Renal pelvis (tissue), 12 donors: ENCODE measurements at places on chromosomes 7 and 10. TPM values are rescaled to one million over a fixed set of nuclear protein-coding genes. Genes with fewer than 3 reads are reported as not detected.

BHLHA15 gene
- polyA plus RNA-seq = 0.16 TPM

SFXN2 gene
- polyA plus RNA-seq = 80.0 TPM

RALA gene
- polyA plus RNA-seq = 65.1 TPM

MYH16 gene
- 0.31 TPM for polyA plus RNA-seq

FBXL13 gene
- 3.5 TPM for polyA plus RNA-seq

IDI2 gene
- not detected for polyA plus RNA-seq

CSGALNACT2 gene
- polyA plus RNA-seq = 21.3 TPM

- no peak for DNase-seq
Measured at GRCh38 chr7:69434398-69434815, 163.9 kb upstream of the AUTS2 start.

- no peak for DNase-seq
Measured at GRCh38 chr7:139068544-139069399, 32.9 kb upstream of the ZC3HAV1L start.

- DNase-seq = no peak
Measured at GRCh38 chr10:113897693-113898618, 43.5 kb downstream of the NHLRC2 start.

- DNase-seq = no peak
Measured at GRCh38 chr10:88793712-88794299, 8.7 kb upstream of the LIPM start.

GRCh38 chr7:30302656-30303311 lies 18.4 kb downstream of the ZNRF2 start:
- DNase-seq = no peak

DNA sequence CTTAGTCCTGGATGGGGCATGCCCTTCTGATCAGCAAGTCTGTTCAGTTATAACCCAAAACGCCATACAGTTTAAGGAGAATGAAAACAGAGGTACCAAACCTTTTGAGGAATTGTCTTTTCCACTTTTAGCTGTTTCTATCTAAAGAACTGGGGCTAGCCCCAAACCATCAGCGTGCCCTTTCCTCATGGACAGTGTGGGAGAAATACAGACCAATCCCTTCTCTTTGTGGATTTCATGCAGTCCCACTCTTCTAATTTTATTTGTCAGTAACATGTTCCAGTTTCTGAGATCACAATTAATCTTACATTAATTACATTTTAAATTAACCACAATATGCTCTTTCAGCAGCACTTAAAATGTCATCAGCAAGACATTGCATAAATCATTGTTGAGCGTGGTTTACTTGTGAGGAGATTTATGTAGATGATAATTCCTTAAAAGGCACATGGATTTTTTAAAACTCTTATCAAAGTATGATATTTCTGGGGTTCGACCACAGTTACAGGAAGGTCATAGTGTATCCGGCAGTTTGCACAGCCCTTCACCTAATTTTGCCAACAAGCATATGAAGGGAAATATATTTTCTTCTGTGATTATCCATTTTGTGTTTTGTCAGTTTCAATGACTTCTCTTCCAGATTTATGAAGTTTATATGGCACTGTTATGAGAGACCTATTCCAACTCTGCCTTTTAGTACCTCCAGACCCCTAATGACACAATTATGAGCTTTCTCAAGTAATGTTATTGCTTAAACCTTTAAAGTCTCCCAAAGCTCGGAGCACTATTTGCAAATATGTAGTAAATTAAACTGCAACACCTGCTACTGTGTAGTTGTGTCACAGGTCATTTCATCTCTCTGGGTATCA lies 868.4 kb upstream of the C7orf33 start:
- DNase-seq = no peak

DNA sequence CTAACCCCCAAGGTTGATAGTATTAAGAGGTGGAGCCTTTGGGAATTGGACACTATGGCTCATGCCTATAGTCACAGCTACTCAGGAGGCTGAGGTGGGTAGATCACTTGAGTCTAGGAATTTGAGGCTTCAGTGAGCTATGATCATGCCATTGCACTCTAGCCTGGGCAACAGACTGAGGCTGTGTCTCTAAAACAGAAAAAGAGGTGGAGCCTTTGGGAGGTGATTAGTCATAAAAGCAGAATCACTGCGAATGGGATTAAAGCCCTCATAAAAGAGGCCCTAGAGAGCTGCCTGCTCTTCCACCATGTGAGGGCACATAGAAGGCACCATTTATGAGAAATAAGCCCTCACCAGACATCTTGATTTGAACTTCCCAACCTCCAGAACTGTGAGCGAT lies 81.9 kb downstream of the SKAP2 start:
- DNase-seq = no peak

GRCh38 chr7:105690325-105690945 lies 109.1 kb upstream of the EFCAB10 start:
- no peak for DNase-seq

DNA sequence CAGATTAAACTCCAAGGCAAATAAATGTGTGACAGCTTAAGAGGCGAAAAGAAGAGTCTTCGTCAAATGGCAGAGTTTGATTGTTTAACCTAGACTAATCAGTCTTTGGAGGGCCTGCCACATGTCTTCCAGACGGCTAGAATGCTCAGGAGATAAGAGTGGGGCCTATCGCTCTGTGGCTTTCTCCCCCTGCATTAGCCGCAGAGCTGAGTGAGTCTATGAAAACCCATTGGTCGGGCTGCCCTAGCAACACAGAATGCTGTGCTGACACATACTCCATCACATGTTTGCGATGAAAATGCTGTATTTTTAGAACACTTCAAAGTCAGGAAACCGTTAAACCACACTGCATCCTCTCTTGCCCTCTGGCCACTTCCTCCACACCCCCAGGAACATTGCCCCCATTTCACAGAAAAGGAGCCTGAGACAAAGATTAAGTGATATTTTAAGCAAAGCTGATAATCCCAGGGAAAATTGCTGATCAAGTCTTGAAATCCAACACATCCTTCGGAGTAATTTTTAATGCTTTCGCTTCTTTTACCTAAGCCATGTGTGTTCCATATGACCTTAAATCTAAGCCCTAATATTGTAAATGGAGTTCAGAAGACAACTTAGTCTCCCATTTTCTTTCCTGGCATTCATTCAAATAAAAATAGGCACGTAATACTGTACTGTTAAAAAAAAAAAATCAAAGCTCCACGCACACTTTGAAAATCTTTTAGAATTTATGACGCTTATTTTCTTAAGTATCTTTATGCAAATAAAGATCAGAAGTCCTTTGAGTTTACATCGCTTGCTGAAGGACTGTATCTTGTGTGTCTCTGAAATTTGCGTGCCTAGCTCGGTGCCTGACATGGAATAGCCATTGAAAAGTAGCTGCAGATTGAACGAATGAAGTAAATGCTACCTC lies 161.2 kb downstream of the CELF2 start:
- no peak for DNase-seq

DNA sequence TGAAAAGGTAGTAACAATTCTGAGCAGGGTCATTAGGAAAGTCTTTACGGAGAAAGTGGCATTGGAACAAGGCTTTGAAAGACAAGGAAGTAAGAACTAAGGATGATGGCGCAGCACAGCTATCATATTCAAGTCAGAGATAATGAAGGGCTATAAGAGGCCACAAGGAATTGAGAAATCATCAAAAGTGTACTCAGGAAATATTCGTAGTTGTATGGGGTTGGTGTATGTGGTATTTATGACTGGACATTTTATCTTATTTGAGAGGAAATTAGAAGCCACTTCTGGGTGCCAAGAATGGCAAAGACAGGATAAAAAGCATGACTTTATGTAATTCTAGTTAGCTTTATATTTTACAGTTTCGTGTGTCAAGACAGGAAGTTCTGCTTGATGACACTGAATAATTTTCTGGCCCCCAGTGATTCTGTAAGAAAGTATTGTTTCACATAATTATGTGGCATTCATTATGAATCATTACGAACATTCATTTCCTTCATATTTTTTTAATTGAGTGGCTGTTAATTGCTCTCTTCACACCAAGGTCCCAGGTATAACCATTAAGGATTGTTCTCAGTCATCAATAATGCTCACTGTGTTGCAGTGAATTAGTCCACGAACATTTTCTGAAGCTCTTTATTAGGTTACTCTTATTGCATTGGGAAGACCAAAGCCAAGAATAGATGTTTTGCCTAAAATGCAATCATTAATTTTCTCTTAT lies 244.3 kb downstream of the PHF14 start:
- DNase-seq = no peak

GRCh38 chr7:41188163-41189130 lies 514.4 kb downstream of the INHBA start:
- peak; percentile 68 for DNase-seq

DNA sequence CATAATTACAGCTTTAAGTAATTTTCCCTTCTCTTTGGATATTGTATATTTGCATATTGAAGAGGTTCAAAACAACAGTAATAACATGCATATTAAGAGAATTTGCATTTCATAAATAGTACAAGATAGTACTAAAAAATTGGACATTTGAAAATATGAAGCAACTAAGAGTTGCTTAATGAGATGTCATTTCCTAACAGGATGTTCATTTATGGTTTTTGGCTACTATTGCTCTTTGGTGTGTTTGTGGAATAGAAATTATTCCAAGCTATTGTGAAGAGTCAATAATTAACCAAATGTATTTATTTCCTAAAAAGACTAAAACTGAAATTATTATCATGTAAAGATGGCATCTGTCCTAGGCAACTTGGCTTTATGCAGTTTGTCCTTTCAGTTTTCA lies 4.1 kb upstream of the SGCE start:
- DNase-seq = no peak

GRCh38 chr10:35378541-35379210 lies 42.4 kb downstream of the CCNY start:
- no peak for DNase-seq

GRCh38 chr10:131616040-131616439 lies 284.8 kb upstream of the PPP2R2D start:
- DNase-seq = no peak

DNA sequence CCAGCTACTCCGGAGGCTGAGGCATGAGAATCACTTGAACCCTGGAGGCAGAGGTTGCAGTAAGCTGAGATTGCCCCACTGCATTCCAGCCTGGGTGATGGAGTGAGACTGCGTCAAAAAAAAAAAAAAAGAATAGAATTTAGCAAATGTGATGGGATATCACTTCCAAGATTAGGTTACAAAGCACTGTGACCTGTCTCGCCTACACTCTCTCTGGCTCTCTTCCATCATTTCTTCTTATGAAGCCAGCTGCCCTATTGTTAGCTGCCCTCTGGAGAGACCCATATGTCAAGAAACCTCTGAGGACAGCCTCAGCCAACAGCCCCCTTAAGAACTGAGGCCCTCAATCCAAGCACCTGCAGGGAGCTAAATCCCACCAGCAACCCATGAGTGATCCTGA lies 28.2 kb downstream of the ARHGAP21 start:
- no peak for DNase-seq

DNA sequence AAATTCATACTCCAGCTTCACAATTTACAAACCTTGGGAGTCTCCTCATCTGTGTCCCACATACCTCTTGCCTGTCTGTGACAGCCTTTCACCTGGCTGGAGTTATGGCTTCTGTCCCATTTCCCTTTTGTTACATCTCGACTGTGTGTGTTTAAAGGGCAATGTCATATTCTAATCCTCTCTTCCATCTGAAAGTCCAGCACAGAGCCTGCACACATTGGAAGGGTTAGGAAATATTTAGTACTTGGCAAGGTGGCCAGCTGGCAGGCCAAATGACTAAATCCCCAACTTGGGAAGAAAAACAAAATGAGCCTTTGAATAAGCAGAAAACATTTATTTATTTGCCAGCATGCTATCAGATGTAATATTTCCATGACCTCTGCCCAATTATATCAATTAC lies 120.1 kb upstream of the STK17A start:
- no peak for DNase-seq

- no peak for DNase-seq
Measured at GRCh38 chr10:49082766-49083165, 32.6 kb downstream of the VSTM4 start.

DNA sequence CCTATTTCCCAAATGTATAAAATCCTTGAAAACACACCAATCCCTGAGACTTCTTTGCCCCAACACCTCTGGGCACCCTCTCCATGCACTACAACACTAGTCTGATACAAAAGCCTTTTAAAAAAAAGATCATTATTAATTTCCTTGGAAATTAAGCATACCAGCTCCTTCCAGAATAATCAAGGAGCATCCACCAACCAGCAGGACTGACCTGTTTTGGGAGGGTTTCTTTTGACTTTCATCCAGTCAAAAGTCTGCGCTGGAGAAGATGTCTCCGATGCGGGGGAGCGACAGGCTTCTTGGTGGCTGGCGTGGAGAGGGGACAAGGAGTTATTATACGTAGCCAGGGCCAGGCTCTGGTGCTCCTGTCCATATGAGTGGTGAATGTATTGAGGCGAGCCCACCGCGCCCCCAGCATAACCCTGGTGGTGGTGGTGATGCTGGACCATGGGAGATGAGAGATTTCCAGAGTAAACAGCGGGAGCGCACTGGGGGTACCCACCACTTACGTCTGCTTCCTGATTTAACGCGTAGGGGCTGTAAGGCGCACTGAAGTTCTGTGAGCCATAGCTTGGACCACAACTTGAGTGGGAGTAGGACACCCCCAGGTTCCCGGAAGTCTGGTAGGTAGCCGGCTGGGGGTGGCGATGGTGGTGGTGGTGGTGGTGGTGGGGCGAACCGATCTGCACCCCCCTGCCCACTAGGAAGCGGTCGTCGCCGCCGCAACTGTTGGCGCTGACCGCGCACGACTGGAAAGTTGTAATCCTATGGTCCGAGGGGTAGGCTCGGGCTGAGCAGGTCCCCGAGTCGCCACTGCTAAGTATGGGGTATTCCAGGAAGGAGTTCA lies 527 bp downstream of the HOXA1 start:
- DNase-seq = no peak

DNA sequence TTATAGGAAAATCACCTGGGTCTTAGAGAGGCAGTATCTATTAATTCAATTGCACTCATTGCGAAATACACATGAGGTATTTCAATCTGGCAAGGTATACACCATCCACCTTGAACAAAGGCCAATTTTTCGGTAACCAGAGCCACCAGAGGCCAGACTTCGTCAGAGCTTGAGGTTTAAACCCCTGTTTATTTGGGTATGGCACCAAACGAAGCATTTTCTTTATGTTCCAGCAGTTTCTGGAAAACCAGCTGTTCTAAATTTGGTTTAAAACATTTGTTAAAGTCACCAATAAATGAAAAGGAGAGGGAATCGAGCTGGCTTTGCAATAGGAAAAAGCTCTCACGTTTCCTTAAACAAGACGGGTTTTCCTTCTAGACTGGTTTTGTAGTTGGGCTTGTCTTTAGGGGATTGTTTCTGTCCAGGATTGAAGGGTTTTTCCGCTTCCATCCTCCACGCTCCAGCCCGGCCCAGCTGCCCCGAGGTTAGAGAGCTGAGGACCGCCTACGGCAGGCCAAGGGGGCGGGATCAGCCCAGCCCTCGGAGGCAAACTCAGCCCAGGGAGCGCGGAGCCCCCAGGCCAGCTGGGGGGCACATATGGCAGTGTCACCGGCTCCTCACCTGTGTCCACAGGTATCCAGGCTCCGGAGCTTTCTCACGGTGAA lies 539.4 kb upstream of the MGMT start:
- no peak for DNase-seq

DNA sequence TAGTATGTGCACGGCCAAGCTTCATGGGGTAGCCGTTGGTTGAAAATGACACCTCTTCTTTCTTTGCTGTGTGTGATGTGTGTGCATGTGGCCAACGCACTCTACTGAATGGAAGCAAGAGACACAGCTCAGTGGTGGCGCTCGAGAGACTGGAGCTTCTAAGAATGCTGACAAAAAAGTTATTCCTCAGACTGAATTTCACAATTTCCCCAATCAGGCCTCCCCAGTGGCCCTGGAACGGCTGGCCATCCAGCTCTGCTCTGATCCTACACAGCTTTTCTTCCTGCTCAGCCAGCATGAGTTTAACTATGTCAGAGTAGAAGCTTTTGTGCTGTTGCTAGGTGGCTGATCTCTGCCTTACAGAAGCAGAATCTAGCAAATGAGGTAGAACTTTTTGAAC lies 186.7 kb upstream of the PLXDC2 start:
- DNase-seq = peak; percentile 54

- DNase-seq = no peak
Measured at GRCh38 chr7:106053109-106053508, 59.0 kb downstream of the SYPL1 start.
